Caco-2 (cell line): ENCODE measurements at places on chromosomes 5 and 9. TPM values are rescaled to one million over a fixed set of nuclear protein-coding genes. Genes with fewer than 3 reads are reported as not detected.

GRCh38 chr9:89983411-89983810, 378.6 kb downstream of the GADD45G start:
- DNase-seq: no peak

GRCh38 chr9:126049088-126049487, 277.5 kb upstream of the MVB12B start:
- no peak for DNase-seq

- DNase-seq: no peak
Observed at GRCh38 chr9:68847765-68848164, 142.7 kb downstream of the PIP5K1B start.

DNA sequence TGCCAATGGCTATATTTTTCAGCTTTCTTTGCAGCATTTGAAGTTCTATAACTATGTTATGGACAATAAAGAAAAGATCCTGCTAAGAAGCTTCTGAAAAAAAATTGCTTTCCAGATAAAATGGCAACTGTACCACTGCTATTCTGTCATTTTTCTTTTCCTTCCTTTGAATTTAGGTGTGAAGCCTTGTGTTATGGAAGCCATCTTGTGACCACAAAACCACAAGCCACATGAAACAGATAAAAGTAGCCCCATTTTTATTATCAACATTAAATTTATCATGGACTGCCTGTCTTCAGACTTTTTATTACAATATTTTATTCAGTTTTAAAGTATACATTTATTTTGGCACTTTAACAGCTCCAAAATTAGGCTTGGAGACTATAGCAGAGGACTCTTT, 289.9 kb upstream of the ACTBL2 start:
- DNase-seq: no peak

DNA sequence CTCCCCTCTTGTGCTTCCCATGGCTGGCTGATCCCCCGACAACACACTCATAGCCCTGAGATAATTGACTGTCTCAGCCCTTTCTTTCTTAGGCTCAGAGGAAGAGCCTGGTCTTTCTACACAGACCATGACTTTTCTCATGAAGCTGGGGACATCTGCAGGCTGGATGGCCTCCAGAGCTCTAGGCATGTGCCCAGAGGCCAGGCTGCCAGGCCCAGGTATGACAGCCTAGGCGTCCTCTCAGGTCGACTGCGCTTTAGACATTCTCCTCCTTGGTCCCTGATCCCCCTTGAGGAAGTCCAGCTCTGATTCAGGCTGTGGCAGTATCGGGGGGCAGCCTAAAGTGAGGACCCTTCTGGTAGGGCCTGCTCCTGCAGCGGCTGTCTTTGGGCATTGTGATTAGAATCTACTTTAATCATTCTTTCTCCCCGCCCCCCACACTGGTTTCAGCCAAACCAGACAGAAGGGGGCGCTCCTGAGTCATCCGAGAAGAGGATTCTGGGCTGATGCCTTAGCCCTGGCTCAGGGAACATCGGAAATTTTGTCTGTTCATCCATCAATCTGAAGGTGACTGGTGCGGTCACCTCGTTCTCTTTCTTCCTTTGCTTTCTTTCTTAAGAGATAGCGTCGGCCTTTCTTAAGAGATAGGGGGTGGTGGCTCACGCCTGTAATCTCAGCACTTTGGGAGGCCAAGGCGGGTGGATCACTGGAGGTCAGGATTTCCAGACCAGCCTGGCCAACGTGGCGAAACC, 66.5 kb upstream of the HSPA9 start:
- DNase-seq: peak; percentile 78

DNA sequence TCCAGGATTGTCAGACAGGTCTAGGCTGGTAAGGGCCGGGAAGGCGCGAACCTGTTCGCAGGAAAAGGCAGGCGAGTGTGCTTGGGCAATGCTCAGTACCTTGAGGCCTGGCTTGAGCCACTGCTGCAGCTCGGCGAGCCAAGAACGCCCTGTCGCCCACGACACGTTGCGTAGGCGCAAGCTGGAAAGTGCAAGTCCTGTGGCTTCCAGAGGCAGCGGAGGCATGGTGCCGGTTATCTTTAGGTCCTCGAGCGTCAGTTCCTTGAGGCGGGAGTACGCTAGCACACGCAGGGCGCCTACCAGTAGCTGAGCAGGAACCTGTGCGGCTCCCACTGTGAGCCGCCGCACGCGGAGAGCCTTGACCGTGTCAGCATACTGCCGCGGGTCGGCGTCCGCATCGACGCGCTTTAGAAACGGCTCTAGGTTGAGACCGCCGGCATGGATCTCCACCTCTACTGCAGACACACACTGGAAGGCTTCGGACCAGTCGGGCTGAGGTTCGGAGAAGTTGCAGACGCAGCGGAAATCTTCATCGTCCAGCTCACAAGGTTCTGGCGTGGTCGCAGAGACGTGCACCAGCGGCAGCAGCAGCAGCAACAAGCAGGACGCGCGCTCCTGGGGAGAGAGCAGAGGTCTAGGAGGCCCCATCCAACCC, 482 bp downstream of the CD14 start:
- peak; percentile 58 for DNase-seq

GRCh38 chr9:764105-764524, 77.4 kb upstream of the DMRT1 start:
- DNase-seq: peak; percentile 82

GRCh38 chr9:124808246-124808956, 31.5 kb downstream of the OLFML2A start:
- no peak for DNase-seq

GRCh38 chr5:74232276-74232675, 408.3 kb downstream of the ENC1 start:
- no peak for DNase-seq

GRCh38 chr9:133700819-133701320, 37.3 kb downstream of the SARDH start:
- no peak for DNase-seq

- peak; percentile 13 for DNase-seq
Observed at GRCh38 chr5:25754895-25755294, 1110.1 kb upstream of the CDH10 start.

DNA sequence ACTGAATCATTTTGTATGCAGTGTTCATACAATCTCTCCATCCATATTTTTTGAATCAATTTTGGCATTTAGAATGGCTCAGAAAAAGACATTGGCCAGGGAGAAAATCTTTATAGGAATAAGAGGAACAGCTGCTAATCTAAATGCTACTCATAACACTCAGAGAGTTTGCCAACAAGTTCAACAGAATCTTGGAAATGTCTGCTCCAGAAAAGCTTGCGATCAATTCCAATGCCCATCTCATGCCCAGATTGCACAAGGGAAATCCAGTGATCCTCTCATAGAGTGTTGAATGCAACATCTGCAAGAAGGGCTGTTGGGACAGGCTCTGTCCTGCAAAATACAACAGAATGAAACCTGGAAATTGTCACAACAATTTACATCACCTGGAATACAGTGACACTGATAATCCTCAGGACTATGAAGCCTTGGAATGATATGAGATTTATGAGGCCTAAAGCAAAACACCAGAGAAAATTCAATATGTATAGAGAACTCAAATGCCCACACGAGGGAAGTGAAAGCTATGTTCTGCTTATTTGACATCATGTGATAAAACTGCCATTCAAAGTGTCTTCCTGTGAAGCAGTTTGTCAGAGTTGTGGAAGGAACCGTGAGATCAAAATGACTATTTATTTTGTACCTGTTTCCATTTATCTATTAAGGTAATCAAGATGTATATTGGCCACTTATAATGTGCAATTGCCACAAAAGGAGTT, 190.1 kb downstream of the PARP8 start:
- no peak for DNase-seq

- no peak for DNase-seq
Observed at GRCh38 chr9:82761027-82761426, 301.9 kb downstream of the RASEF start.

GRCh38 chr9:7823651-7824050, 24.1 kb upstream of the DMAC1 start:
- no peak for DNase-seq

DNA sequence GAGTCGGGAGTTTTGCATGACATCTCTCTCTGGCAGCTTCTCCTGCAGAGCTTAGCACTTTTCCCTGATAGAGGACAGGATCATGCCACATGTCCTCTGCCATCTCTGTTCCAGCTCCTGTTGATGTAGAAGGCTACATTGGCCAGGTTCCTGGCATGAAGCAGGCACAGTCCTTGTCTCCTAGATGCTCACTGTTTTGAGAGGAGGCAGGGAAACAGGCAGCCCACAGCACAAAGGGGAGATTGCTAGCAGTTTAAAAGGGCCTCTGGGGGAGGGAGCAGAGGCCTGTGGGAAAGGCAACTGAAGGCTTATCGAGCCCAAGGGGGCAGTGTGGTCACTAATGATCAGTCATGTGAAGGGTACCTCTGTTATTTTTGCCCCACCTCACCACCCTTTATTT, 10.7 kb downstream of the ARHGAP26 start:
- DNase-seq: no peak

DNA sequence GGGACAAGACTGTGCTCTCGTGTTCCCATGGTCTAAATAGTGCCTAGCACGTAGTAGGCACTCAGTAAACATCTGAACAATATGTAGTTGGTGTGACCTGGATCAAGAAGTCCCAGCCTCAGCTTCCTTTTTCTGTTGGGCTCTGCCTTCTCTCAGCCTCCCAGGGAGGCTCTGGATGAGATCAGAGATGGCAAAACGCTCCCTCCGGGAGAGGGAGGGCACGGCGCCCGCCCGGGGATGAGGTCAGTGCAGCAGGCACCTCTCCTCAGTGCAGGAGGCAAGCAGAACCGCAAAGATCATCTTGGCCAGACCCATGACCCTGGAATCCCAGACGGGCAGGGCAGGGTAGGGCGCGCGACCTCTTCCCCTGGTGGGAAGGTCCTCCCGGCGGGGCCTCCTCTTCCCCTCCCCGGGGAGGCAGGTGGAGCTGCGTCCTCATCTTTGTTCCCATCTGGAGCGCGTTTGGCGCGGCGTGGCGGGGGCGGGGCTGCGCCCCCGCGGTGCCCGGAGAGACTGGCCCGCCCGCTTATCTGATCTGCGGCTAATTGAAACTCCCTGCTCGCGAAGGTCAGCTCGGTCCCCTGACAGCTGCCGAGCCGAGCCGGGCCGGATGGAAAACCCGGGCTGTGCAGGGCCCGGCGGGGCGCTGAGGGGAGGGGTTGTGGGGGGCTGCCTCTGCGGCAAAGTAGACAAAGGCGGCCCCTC, 60.9 kb downstream of the CXXC5 start:
- peak; percentile 54 for DNase-seq

GRCh38 chr5:30605693-30606268, 587.7 kb upstream of the CDH6 start:
- peak; percentile 55 for DNase-seq

DNA sequence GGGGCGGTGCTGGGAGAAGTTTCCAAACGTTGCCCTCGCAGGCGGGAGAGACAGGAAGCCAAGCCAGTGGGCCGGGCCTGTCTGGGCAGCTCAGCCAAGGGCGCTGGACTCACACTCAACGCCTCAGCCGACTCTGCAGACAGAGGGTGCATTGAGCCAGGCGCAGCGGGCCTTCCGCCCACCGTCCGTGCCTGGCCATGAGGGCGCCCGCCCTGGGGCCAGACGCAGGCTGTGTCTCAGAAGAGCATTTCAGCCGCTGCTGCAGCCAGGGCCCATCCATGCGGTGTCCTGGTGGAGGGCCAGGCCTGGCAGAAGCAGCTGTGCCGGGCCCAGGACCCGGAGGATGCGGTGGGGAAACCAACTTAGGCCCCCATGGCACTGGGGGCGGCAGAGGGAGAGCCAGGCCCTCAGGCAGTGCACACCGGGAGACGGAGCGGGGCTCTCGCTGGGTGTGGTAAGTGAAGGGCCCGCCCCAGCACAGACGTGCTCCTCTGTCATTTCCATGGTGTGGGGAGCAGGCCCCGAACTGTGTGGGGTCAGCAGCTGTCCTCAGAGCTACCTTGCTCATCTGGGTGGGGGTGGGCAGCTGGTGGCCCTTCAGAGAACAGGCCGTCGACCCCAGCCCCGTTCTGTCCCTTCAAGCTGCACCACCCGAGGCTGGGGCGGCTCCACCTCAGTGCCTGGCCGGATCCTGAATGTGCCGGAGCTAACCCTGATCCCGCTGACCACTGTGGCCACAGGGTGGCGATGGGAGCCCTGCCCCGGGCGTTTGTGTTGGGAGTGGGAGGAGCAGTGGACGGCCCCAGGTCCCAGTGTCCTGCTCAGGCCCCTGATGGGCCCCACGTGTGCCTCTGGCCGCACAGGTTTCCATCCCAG, 18.0 kb downstream of the DNLZ start:
- DNase-seq: peak; percentile 86

GRCh38 chr5:25539536-25539935, 894.8 kb upstream of the CDH10 start:
- no peak for DNase-seq

GRCh38 chr5:138515556-138516245, 27.3 kb downstream of the ETF1 start:
- DNase-seq: no peak

GRCh38 chr9:112755675-112756074, 5.1 kb downstream of the SNX30 start:
- no peak for DNase-seq

DNA sequence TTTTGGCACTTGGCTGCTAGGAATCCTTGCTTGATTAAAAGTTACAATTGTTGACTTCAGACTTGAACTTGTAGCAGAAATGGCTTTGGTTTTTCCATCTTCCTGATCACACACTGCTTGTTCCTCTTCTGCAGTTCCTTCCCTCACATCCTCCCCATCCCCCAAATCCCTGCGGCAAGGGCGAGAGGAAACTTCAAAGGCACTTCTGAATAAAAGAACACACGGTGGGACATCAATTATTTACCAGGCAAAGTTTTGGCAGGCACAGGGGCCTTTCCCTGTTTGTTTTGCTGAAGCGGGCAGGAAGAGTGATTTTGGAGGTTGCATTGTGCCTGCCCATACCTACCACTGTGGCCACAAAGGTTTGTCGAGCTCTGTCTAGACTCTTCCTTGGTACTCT, 260.9 kb downstream of the KIF4B start:
- DNase-seq: no peak

DNA sequence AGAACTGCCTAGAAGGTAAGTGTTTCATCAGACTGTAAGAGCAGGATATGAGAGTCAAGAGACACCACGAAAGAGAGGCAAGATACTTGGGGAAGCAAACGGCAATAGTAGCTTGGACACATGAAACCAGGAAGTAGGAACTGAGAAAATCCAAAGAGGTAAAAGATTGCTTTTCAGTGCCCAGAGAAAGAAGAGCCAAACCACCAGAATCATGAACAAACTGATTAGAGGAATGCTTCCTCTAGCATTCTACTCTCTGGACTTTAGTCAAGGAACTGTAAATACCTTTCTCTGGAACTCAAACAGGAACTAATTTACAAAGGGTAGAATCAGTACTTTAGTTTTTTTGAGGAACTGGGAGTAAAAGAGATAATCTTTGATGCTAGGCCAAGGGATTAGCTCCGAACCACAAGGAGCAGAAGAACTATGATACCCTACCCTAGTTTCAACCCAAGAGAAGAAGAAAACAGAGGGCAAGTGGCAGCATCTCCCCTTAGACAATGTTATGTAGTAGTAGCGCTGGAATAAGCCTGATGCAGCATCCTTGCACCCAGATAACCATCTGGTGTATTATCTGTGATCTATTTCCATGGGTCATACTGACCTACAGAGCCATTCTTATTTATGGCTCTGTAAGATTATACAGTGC, 41.3 kb downstream of the EFCAB9 start:
- no peak for DNase-seq

The C1QTNF2 gene
- 0.16 TPM in 1 of 2 replicates, not detected in the other for total RNA-seq

The CDKN2B gene
- total RNA-seq: 7.6 and 8.2 TPM in 2 replicates

The TAF11L14 gene
- not detected in 2 replicates for total RNA-seq

The PITX1 gene
- total RNA-seq: 114 and 117 TPM in 2 replicates

The GFRA3 gene
- 2.4 and 2.7 TPM in 2 replicates for total RNA-seq

The SPINK6 gene
- not detected in 2 replicates for total RNA-seq

The GDF9 gene
- 0.59 and 0.81 TPM in 2 replicates for total RNA-seq

The ARAP3 gene
- 6.3 and 7.5 TPM in 2 replicates for total RNA-seq

The DMGDH gene
- total RNA-seq: 0.28 and 1.8 TPM in 2 replicates

The PRSS3 gene
- total RNA-seq: 33.8 and 36.8 TPM in 2 replicates

The ZNF474 gene
- not detected in 2 replicates for total RNA-seq
